Esophagus mucosa (tissue), 1 donor: ENCODE measurements at places on chromosomes 13 and 19. TPM values are rescaled to one million over a fixed set of nuclear protein-coding genes. Genes with fewer than 3 reads are reported as not detected.

RFPL4AL1 gene
- not detected for total RNA-seq

DNA sequence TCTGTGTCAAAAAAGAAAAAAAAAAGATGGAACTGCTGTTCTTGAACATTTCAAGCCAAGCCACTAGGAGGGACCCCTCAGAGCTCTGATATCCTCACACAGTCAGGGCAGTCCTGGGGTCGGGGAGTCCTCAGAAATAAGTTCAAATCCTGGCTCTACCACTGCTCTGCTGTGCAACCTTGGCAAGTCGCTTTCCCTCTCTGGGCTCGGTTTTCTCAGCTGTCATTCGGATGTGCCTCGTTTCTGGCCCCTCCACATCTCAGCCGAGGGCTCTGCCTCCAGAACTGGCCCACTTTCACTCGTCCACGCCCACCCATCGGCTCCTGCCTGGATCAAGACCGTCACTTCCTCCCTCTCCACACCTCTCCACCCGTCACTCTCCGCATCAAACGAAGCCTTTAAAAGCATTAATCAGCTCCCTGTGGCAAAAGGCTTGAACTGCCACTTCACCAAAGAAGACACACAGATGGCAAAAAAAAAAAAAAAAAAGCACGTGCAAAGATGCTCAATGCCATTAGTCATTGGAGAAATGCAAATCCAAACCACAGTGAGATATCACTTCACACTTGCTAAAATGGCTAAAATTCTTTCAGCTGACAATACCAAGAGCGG is 7.4 kb upstream of the ZNRF4 start:
- ATAC-seq = no peak

ZNF223 gene
- total RNA-seq = 2.2 TPM

ADGRE3 gene
- 0.12 TPM for total RNA-seq

DNA sequence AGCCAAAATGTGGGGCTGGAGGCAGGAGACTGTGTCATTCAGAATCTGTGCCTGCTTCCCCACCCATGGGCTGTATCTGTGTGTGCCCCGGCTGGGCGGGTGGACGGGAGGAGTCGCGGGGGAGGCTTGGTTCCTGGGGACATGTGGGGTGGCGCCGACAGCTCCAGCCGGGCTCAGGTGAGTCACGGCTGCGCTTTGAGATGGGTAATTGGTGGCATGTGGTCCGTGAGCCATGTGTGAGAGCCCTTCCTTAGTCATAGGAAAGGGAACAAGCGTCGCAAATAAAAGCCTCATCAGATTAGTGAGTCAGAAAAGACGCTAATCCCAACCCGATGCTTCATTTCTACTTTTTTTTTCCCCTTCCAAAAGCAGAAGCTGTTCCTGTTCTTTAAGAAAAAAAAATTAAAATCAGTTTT is 118.6 kb upstream of the ZNF536 start:
- no peak for ATAC-seq
